ENCODE measurements at places on chromosomes 3 and 15. TPM values are rescaled to one million over a fixed set of nuclear protein-coding genes. Genes with fewer than 3 reads are reported as not detected.

AADACL2 gene
- total RNA-seq = not detected

CCR8 gene
- total RNA-seq = 0.64 TPM

GRCh38 chr3:178084938-178085816 lies 451.1 kb upstream of the KCNMB2 start:
- H3K27ac ChIP-seq = no peak overlapping the region
- no peaks in the 10 kb centered on the region for H3K27me3 ChIP-seq
- no peaks in the 10 kb centered on the region for H3K36me3 ChIP-seq
- peak overlapping the region; percentile 13 for H3K4me3 ChIP-seq
- DNase-seq = peak; percentile 83
- H3K4me1 ChIP-seq = peaks cover 5% of the 10 kb centered on the region

- H3K27ac ChIP-seq = no peak overlapping the region
- DNase-seq = no peak
- H3K36me3 ChIP-seq = peaks cover 2% of the 10 kb centered on the region
- no peaks in the 10 kb centered on the region for H3K4me1 ChIP-seq
- H3K27me3 ChIP-seq = peaks cover 7% of the 10 kb centered on the region
These were observed 1.2 kb upstream of the ABHD17C start for GRCh38 chr15:80693682-80694610.

MAPKAPK3 gene
- 57.0 TPM for total RNA-seq

CLEC3B gene
- not detected for total RNA-seq

GRCh38 chr3:82386647-82387046 lies 625.2 kb upstream of the GBE1 start:
- no peaks in the 10 kb centered on the region for H3K4me1 ChIP-seq
- DNase-seq = no peak
- no peak overlapping the region for H3K4me3 ChIP-seq
- H3K27ac ChIP-seq = no peak overlapping the region
- no peaks in the 10 kb centered on the region for H3K27me3 ChIP-seq

DNAH12 gene
- total RNA-seq = not detected

GRCh38 chr15:93452537-93453211 lies 363.7 kb upstream of the RGMA start:
- H3K27ac ChIP-seq = no peak overlapping the region
- no peaks in the 10 kb centered on the region for H3K36me3 ChIP-seq
- no peak overlapping the region for H3K4me3 ChIP-seq
- DNase-seq = no peak
- H3K27me3 ChIP-seq = no peaks in the 10 kb centered on the region
- H3K4me1 ChIP-seq = peaks cover 5% of the 10 kb centered on the region

DNA sequence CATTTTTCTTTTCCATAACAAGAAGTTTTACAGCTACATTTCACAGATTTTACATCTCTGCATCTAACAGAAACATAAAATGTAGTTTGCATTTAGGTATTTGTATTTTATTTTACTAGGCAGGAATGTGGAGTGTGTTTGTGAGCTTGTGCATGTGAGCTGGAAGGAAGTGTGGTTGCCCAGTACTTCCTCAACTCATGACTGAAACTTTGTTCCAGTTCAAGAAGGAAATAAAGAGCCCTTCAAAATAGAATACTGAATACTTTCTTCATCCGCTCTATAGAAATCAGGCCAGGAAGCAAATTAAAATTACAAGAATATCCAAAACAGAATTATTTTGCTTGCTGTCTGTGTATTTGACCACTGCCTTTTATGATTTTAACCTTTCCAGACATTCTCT lies 81.3 kb downstream of the CHL1 start:
- no peak for DNase-seq
- no peak overlapping the region for H3K4me3 ChIP-seq
- H3K4me1 ChIP-seq = no peaks in the 10 kb centered on the region
- no peak overlapping the region for H3K27ac ChIP-seq
- H3K27me3 ChIP-seq = no peaks in the 10 kb centered on the region
- no peaks in the 10 kb centered on the region for H3K36me3 ChIP-seq
